ENCODE measurements at places on chromosomes 11 and 22.

DNA sequence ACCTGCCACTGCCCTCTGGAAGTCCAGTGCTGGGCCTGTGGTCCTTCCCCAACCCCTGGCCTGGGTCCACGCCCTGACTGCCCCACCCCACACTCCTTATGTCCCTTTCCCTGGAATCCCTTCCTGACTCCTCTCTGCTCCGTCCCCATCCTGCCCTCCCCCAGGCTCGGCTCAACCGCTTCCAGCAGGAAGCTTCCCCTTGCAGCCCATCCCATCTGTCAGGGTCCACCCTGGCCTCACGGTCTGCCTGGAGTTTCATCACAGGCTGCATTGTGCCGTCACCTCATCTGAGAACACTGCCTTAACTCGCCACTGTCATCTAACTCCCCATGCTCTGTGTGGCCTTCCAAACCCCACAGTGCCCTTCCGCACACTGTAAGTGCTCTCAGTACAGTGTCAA is 64.3 kb downstream of the NAT10 start:
- DNase-seq = no peak

GRCh38 chr11:6240781-6241180 is 1.9 kb downstream of the CNGA4 start:
- peak; percentile 67 for DNase-seq

GRCh38 chr11:75148436-75148983 is 2.4 kb upstream of the SLCO2B1 start:
- no peak for DNase-seq

GRCh38 chr22:39658806-39659463 is 88.4 kb downstream of the CACNA1I start:
- no peak for DNase-seq

- no peak for DNase-seq
Observed at GRCh38 chr11:28820296-28820989, 712.3 kb downstream of the METTL15 start.

- no peak for DNase-seq
Observed at GRCh38 chr22:26580240-26580962, 9.5 kb downstream of the TPST2 start.

DNA sequence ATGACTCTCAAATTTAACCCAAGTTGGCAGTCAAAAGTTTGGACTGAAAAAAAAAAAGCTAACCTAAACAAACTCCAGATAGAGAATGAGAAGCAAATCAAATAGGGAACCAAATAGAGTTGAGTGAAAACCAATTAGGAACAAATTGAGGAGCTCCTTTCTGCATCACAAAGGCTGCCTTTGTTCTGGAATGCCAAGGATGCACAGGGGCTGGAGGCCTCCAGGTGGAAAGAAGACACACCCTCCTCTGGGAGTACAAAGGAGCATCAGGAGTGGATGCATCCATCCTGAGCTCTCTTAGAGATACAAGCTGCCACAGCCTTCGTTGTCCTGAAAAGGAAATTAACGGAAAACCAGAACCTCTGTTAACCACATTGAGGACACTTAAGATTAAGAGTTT is 73.3 kb downstream of the MRGPRX1 start:
- DNase-seq = no peak

GRCh38 chr11:26841818-26842473 is 120.1 kb upstream of the SLC5A12 start:
- DNase-seq = no peak

DNA sequence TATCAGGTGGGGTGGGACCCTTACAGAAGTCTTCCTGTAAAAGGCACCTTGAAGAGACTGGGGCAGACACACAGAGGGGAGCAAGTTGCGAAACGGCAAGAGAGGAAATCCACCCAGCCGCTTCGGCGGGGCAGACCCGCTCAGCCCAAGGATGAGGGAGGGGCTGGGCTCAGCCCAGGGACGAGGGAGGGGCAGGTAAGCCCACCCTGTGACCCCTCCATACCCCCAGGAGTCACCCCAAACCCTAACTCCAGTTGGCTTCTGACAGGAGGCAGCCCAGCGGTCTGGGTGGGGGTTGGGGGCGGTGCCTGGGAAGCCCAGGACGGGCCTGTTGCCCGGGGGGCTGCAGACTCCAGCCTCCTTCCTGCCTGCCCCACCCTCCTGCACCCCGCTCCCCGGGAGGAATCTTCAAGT is 965 bp downstream of the OSBPL5 start:
- DNase-seq = no peak

DNA sequence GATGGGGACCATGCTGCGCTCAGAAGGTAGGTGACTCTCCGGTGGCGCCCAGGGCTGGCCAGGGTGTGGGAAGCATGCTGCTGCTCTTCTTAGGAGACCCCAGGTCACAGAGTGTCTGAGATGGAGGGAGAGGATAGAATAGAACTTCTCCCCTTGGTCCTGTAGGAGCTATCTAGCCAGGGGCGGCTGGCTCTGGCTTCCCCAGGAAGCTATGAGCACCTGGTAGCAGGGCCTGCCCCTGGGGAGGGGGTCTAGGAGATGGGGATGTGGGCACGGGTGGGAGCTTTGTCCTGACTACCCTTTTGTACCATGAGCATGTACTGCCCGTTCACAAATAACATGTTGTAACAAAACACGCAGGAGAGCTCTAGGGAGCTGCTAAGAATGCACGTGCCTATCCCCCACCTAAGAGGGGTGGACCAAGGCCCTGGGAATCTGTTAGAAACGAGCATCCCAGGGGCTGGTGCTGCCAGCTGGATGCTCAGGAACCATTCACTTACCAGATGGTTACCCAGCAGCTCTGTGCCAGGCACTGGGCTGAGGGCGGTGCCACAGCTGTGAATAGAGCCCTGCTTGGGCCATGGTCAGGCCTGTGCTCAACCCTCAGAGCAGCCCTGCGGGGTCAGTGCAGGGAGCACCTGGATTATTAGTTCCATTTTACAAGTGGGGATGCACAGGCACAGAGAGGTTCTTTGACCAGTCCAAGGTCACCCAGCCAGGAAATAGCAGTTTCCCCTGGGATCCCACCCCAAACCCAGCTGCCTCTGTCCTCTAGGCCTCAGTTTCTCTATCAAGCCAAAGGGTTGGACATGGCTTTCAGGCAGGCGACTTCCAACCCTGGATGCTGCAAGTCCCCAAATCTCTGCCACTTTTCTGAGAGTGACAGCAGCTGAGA is 2.2 kb downstream of the SLC39A13 start:
- DNase-seq = no peak

GRCh38 chr11:2420502-2421225 is 20.1 kb downstream of the TSSC4 start:
- no peak for DNase-seq

GRCh38 chr11:129946256-129946655 is 50.9 kb upstream of the NFRKB start:
- no peak for DNase-seq

DNA sequence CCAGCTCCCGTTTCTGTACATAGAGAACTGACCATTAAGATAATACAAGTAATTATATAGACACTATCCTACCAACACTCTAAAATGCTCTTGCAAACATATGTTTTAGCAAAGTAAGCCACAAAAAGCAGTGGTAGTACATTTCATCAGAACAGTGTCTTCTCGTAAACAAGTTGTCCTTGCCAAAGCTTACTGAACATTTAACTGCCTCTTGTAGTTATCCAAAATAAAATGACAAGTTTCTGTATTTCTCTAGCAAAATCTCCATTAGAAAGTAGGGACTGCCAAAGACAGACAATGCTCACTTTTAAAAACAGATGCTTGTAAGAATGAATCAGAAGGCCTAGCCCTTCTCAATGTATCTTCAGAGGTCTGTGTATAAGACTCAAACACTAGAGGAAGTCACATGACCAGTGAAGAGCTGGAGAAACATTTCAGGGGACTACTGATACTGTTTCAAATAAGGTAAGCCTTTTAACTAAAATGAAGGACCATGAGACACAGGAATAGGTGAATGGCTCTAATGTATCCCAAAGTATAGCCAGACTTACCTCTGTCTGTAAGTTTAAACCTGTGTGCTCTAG is 7.8 kb upstream of the ZC3H12C start:
- DNase-seq = no peak

GRCh38 chr11:65917434-65918210 is 1.2 kb downstream of the C11orf68 start:
- DNase-seq = no peak

DNA sequence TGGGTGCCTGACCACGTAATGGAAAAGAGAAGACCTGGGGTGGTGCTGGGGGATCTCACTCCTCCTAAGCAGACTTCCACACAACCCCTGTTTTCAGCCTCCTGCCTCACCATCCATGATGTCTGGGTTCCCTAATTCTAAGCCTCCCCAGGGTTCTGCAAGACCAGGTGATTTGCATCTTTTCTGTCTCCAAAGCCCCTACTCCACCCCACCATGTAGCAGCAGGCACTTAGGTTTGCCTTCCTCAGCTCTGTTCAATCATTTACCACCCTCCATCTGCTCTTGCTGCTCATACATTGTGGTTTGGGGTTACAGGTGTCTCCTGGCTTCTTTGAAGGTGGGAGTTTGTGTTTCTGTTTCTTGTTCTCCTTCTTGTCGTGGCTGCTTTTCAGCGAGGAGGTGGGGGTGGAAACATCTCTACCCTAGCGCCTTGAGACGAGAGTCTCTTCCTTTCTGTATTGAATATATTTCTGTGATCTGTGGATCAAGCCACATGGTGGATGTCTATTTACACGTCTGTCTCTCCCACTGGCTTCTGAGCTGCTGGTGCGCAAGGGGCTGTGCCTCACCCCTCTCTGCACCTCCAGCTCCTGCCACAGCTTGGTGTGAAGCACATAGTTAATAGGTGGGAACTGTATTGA is 6.6 kb upstream of the SSTR3 start:
- DNase-seq = no peak

GRCh38 chr11:123892031-123892430 is 6.6 kb upstream of the TMEM225 start:
- no peak for DNase-seq

- no peak for DNase-seq
Observed at GRCh38 chr11:73956876-73957653, 6.2 kb downstream of the DNAJB13 start.

GRCh38 chr11:65423516-65424204 is 1.1 kb downstream of the NEAT1 start:
- no peak for DNase-seq

DNA sequence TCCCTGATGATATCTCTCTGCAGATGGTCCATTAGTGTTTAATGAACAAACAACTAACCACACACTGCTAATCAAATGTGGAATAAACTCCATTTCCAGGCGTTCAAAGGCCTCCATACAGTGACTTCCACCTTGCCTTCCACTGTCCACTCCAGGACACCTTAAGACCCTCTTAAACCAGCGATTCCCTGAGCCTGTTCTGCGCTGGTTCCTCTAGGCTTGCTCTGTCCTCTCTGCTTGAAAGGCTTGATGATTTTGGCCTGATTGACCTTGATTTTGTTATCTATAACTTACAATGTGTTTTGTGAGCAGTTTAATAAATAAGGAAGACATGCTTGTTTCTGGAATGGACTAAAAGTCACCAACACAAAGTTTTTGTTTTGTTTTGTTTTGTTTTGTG is 12.0 kb downstream of the OVCH2 start:
- no peak for DNase-seq

- DNase-seq = no peak
Observed at GRCh38 chr11:76761718-76762355, 21.3 kb upstream of the TSKU start.

DNA sequence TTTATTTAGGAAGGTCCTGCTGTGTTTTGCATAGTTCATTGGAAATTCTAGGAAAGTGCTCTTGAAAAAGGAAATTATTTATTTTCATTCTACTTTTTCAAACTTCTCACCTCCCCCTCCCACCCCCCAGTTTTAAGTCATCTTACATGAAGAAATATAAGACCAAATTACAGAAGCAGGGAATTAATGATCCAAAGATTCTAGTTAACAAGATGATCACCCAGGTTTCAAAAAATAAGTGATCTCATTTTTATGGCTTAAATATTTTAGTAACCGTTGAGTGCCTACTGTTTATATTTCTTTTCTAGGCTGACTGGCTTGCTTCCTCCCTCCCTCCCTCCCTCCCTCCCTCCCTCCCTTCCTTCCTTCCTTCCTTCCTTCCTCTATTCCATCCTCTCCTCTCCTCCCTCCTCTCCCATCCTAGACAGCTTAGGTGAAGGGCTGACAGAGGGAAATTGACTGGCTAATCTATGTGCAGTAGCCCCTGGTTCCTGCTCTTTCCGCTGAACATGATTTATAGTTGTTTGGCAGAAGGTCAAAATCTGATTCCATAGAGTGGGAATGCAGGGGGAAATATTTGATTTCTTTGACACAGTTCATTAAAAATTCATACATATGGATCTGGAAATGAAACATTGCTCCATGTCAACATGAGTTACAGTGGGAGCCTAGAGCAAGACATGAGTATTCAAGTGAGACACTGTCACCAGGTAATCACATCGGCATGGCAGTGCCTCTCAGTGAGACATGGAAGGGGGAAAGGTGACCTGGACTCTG is 123.4 kb downstream of the COMMD9 start:
- DNase-seq = no peak

GRCh38 chr11:126366064-126366822 is 10.8 kb downstream of the ST3GAL4 start:
- DNase-seq = no peak

GRCh38 chr11:120401506-120401905 is 65.3 kb downstream of the ARHGEF12 start:
- no peak for DNase-seq

GRCh38 chr11:117632306-117632705 is 164.7 kb downstream of the DSCAML1 start:
- DNase-seq = no peak

DNA sequence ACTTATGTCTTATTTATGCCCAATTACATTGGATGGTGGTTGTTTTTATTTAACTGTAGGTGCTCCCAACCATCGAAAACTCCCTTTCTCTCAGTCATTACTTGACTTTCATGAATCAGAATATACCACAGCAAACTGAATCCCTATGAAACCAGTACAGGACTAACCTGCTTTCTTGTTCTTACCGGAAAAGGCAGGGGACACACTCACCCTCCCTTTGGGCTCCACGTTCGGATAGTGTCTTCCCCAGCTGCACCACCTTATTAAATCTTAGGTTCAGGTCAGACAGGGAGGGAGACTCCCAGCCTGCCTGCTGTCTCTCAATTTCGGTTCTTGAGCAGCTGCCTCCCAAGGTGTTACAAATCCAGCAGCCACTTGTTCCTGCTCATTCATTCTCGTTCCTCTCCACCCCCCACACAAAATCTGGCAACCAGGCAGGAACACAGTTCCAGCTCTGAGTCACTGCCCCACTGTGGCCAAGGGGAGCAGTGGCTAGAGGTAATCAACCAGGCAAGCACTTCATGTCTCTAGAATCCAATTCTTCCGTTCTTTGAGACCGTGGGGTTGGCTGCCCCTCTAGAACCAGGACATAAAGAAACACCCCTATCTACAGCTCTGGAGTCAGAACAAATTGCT is 133.0 kb downstream of the PLEKHA7 start:
- peak; percentile 12 for DNase-seq
